ENCODE measurements at places on chromosomes 3 and 15.

GRCh38 chr3:47464588-47464987 is 11.2 kb downstream of the SCAP start:
- no peak for DNase-seq

DNA sequence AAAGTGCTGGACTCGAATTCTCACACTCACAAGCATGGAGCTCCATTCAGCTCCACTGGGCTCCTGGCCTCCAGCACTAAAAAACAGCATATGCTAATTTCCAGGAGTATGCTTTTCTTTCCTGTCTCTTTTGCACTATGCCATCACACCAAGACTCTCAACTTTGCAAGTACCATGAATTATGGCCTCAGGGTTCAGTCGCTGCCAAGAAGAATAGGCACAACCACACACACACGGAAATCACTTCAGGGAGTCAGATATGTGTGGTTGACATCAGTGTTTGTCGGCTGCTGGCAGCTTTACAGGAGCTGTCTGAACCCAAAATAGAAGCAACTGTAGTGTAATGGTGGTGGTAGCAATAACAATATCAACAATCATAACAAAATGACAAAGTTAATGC is 305.0 kb upstream of the SLCO3A1 start:
- DNase-seq, result no peak

DNA sequence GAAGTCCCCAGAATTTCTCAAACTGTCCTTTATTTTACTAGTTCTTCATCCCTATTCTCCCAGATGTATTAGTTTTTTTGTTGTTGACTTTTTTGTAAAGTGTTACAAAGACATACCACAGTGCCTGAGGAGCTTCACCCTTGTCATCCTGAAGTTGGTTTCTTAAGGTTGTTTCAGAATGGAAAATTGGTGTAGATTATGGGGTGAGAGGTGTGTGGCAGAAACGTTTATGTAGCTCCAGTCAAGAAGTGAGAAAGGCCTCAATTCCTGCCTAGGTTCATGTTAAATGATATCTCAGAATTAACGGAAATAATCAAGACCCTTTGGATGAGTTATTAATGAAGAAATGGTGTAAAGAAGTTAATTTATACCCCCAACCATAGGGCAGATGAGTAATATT is 6.8 kb downstream of the EDEM1 start:
- DNase-seq, result no peak

- DNase-seq, result no peak
Measured at GRCh38 chr3:188128905-188129304, 25.1 kb upstream of the LPP start.

GRCh38 chr3:20101041-20101440 is 60.8 kb downstream of the KAT2B start:
- no peak for DNase-seq

DNA sequence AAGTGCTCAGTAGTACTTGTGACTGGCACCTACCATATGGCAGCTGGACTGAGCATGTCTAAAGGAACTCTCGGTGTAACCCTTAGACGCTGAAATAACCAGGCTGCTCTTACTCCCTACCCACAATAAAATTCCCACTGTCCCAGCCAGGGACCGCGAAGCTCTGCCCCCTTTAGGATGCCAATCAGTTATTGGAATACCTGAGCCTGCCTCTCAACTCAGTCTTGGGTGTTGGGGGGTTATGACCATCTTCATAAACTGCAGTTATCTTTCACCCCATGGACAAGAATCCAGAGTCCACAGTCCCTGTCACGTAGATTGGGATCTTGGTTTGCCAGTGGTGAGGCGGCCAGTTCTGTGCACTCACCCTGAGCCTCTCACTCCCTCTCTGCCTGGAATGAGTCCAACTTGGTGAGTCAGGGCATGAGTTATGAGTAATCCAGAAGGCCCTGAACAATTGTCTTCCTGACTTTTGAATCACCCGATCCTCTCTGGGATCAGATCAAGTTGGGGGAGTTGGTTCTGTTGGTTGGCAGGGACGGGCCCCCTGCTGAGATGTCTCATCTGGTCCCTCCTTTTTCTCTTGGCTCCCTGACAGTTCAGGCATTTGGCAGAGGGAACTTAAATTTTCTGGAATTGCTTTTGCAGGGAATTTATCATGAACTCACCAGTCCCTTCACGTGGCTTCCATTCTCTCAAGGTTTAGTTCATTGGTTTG is 120.1 kb upstream of the UBE2E1 start:
- peak; percentile 36 for DNase-seq

DNA sequence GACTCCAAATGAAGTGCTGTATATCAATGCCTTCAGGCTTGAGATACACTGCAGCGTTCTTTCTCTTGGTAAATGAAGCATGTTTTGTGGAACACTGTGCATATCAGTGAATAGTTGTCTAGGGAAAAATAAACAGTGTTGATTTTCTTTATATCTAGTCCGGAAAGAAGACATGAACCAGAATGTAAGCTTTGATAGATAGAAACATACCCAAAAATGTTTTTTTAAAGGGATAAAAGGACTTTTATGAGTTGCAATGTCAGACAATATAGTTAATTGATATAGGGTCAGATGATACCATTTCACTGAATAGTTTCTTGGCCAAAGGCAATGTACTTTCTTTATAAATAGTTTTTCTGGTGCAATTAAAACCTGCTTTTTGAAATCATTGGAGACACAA is 1037.8 kb downstream of the OTOL1 start:
- no peak for DNase-seq

- no peak for DNase-seq
Measured at GRCh38 chr3:126684218-126684751, 19.8 kb upstream of the CHCHD6 start.

DNA sequence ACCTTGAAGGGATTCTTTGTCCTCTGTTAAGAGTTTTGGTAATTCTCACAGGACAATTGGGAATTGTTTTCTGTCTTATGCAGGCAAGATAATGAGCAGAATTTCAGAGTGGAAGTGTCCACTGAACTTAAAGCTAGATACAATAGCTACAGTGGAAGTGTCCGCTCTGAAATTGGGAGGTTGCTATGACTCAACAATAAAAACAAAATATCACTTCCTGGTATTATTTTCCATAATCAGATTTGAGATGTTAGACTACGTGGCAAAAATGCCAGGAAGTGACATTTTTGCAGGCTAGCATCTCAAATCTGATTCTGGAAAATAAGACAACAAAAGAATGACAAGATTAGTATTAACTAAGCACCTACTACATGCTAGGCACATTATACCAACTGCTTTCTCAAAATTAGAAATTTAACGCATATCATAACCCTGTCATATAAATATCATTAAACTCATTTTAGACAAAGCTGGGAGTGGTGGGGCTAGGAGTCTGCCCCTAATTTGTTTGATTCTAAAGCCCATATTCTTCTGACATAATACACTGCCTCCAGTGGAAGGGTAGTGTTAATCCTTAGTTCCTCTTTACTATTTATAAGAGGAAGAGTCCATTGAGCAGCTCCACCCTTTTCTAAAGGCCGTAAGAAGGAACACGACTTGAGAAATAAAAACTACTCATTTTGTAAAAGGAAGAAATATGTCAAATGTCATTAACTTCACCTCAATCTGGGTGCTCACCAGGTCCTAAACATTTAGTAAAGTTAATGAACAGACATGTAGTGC is 266.9 kb upstream of the STT3B start:
- DNase-seq, result no peak

GRCh38 chr3:9887480-9887879 is 2.9 kb upstream of the JAGN1 start:
- no peak for DNase-seq

- DNase-seq, result no peak
Measured at GRCh38 chr15:84804005-84804900, 12.9 kb upstream of the ALPK3 start.

DNA sequence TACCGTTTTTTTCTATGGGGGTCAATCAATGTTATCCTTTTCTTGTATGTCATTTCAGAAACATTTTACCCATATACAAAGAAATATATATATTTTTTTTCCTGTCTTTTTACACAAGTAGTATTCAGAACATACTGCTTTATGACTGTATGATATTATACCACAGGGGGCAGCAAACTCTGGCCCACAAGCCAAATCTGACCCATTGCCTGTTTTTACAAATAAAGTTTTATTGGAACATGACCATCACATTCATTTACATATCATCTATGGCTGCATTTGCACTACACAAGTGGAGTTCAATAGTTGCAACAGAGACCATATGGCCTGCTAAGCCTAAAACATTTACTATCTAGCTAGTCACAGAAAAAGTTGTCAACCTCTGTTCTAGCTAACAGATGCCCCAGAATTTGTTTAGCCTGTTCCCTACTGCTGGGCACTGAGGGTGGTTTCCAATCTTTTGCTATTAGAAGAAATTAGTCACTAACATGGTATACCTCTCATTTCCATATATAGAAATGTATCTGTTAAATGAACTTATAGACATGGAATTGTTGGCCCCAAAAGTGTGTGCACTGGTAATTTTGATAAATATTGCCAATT is 57.7 kb downstream of the BFSP2 start:
- no peak for DNase-seq

DNA sequence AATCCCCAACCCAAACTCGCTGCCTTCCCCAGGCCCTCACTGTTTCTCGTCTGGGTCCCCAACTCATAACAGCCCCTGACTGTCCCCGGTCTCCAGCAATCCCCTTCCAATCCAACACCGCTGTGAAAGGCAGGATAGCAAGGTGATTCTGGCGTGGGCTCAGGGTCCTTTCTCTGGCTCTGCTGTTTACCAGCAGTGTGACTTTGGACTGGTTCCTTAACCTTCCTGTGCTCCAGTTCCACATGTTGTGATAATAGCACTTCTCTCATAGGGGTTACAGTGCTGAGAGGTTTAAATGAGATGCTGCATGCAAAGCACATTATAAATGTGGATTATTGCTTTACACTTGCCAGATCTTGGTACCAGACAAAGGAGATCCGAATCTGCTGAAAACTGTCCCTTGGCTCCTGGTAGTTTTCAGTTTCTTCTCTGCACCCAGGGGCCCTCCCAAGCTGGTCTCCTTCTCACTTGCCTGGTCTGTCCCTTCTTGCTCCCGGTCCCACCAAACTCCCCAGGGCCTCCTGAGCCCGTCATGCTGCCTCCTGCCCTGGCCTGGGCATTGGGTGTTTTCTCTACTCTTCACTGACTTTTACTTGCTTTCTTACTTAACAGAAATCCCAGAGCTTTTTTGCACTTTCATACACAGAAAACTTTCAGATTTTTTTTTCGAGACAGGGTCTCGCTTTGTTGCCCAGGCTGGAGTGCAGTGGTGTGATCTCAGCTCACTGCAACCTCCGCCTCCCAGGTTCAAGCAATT is 26.8 kb upstream of the CYP11A1 start:
- DNase-seq, result no peak
